GM23338 (cell line): ENCODE measurements at places on chromosomes 7 and 10. TPM values are rescaled to one million over a fixed set of nuclear protein-coding genes. Genes with fewer than 3 reads are reported as not detected.
A peak's percentile ranks its signal among the peaks of the same experiment; 100 is the strongest.

Gene CYP17A1
- not detected in 2 replicates for total RNA-seq

Gene TMEM229A
- 0.16 and 0.80 TPM in 2 replicates for total RNA-seq

Gene CAMK2B
- total RNA-seq = not detected in 2 replicates

Gene CREM
- total RNA-seq = 40.9 and 68.9 TPM in 2 replicates

DNA sequence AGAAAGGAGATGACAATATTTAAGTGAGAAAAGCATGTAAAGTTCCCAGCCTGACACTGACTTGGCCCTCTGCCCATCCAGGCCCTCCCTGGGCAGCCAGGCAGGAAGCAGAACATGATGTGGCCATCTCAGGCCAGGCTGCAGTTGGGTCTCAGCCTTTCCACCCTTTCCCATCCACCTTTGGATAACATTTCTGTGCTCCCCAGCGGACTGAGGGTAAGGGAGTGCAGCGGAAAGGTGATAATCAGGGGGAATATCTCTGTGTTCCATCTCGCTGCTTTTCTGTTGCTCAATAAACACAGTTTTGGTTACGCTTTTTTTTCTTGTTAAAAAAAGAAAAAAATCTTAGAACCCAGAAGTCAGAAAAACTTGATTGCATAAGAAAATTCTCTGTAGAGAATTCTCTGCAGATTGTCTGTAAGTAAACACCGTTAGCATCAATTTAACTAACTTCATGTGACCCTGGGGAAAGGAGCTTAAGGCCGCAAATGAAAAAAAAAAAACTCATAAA lies 37.2 kb upstream of the TARP start:
- DNase-seq = no peak
- H3K4me1 ChIP-seq = peaks cover 7% of the 10 kb centered on the region
- H3K27me3 ChIP-seq = no peaks in the 10 kb centered on the region
- no peaks in the 10 kb centered on the region for H3K36me3 ChIP-seq
- H3K27ac ChIP-seq = no peak overlapping the region

GRCh38 chr7:37391791-37392672 lies 56.6 kb downstream of the ELMO1 start:
- H3K4me3 ChIP-seq = no peak overlapping the region
- no peaks in the 10 kb centered on the region for H3K27me3 ChIP-seq
- H3K36me3 ChIP-seq = no peaks in the 10 kb centered on the region
- H3K27ac ChIP-seq = no peak overlapping the region
- H3K4me1 ChIP-seq = peaks cover 22% of the 10 kb centered on the region

DNA sequence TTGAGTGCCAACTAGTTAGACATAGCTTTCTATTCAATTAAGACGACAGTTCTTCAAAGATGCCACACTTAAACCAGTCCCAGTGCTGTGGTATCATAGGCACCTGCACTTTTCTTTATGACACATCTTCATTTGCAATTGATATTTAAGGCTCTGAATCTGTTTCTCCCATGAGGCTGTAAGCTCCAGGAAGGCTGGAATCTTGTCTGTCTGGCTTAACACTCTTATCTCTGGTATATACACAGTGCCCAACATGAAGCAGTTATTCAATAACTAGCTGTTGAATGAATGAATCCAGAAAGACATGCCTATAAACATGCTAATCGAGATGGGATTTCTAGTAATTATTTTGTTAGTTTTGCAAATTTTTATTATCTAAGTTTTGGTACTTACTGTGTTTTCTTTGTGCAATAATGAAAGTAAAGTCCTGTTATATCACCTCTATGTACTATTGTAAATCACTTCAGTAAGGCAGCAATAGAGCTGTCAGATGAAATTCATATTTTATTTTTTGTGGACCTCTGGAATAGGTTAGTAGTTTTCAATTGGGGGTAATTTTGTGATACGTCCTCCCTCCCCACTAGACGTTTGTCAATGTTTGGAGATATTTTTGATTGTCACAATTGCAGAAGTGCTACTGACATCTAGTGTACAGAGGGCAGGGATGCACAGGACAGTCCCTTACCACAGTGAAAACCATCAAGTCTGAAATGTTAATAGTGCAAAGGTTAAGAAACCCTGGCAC lies 51.3 kb upstream of the STEAP4 start:
- H3K4me1 ChIP-seq = 0 out of 2 replicates have a peak, but pooled peaks cover 1% of the 10 kb centered on the region
- H3K27ac ChIP-seq = no peak overlapping the region
- DNase-seq = no peak
- H3K27me3 ChIP-seq = no peaks in the 10 kb centered on the region
- no peak overlapping the region for H3K4me3 ChIP-seq
- H3K36me3 ChIP-seq = no peaks in the 10 kb centered on the region

- H3K4me1 ChIP-seq = peaks cover 26% of the 10 kb centered on the region
- no peak for DNase-seq
- no peaks in the 10 kb centered on the region for H3K36me3 ChIP-seq
- peak overlapping the region; percentile 85 for H3K4me3 ChIP-seq
These were observed 688 bp downstream of the ORAI2 start for GRCh38 chr7:102434039-102434486.

- peak overlapping the region; percentile 56 for H3K4me3 ChIP-seq
- H3K4me1 ChIP-seq = peaks cover 24% of the 10 kb centered on the region
- H3K27ac ChIP-seq = no peak overlapping the region
- peaks cover 93% of the 10 kb centered on the region for H3K27me3 ChIP-seq
- DNase-seq = peak; percentile 96
These were observed 14.5 kb downstream of the LBX1 start for GRCh38 chr10:101214446-101215396.

DNA sequence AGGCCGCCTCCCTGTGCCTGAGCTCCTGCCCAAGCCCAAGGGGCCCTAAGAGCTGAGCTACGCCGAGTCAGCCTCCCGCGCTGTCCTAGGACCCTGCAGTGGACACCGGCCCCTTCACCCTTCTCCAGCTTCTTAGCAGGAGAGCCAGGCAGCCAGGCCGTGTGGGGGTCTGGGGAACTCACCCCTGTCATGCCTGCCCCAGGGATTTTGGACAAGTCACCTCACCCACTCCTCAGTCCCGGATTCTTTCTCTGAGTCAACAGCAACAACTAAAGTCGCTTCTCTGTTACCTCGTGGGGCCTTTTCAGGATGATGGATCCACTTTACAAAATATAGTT lies 79.3 kb downstream of the MKI67 start:
- no peak for DNase-seq
- H3K36me3 ChIP-seq = no peaks in the 10 kb centered on the region
- H3K4me1 ChIP-seq = no peaks in the 10 kb centered on the region
- no peaks in the 10 kb centered on the region for H3K27me3 ChIP-seq
- no peak overlapping the region for H3K4me3 ChIP-seq

- no peak for DNase-seq
- no peaks in the 10 kb centered on the region for H3K36me3 ChIP-seq
- no peaks in the 10 kb centered on the region for H3K4me1 ChIP-seq
- no peaks in the 10 kb centered on the region for H3K27me3 ChIP-seq
- no peak overlapping the region for H3K4me3 ChIP-seq
These were observed 28.4 kb upstream of the FAM204A start for GRCh38 chr10:118370499-118370898.

GRCh38 chr10:101061624-101062231 lies at the start of gene KAZALD1:
Gene KAZALD1 (plus strand): TSS chr10:101061989. CDS start chr10:101062593, 604 bp downstream.
- no peaks in the 10 kb centered on the region for H3K36me3 ChIP-seq
- peak; percentile 79 for DNase-seq
- H3K27ac ChIP-seq = peak within 1 kb of the TSS; percentile 88; the same call in 1 of the 2 replicates
- peak within 1 kb of the TSS; percentile 87 for H3K4me3 ChIP-seq
- peaks cover 37% of the 10 kb centered on the region for H3K4me1 ChIP-seq

DNA sequence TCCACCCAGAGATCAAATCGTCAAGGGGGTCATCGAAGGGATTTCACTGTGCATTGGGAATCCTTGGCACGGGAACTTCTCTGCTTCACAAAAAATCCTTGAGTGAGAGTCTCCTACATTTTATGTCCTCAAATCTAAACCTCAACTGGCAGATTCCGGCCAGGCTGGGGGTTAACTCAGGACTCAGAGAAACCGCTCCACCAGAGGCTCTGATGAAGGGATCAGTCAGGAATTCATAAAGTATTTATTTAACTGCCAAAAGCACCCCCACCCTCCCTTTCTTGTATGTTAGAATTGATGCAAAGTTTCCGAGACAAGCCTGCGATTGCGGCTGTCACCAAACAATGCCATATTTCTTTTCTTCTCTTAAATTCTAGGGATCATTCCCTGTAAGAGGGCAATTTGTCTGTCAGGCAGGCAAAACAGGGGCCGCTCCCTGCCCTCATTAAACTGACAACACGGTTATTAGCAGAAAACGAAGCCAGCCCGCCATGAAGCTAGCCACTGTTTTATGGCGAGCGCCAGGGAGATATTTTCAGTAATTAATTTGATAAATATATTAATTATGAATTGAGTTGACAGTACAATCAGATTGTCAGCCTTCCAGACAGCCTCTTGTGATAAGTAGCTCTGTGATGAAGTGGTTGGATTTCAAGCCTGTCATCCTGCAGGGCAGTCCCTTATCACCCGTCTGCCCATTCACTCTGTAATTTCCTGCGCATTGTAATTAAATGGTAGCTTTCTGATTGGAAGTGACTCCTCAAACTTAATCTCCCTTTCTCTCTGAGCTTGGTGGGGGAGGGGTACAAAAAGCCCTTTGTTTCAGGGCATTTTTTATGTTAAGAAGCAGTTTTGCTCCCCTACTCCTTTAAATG lies 153.0 kb upstream of the GPR26 start:
- H3K4me3 ChIP-seq = no peak overlapping the region
- H3K4me1 ChIP-seq = peaks cover 21% of the 10 kb centered on the region
- H3K36me3 ChIP-seq = no peaks in the 10 kb centered on the region
- no peak overlapping the region for H3K27ac ChIP-seq

DNA sequence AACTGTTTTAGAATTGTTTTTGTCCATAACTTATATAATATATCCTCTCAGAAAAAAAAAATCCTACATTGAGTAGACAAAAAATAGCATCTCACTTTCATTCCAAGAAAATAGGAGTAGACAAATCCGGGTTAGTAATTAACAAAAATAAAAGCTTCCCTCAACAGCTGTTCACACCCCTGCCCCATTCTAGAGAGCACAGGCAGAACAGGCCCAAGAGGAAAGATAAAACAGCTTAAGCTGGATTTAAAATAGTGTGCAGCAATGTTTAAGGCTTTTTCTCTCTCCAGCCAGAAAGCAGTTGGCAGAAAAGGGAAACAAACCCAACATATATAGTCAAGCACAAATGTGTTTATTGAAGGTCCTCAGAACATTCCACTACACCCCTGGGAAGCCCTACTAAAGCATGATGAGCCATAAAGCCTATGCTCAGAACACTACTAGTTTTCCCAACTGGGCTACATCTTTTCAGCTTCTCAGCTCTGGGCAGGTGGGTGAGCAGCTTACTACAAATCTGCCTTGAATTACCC lies 189.9 kb downstream of the MTERF1 start:
- H3K27ac ChIP-seq = no peak overlapping the region
- no peaks in the 10 kb centered on the region for H3K36me3 ChIP-seq

DNA sequence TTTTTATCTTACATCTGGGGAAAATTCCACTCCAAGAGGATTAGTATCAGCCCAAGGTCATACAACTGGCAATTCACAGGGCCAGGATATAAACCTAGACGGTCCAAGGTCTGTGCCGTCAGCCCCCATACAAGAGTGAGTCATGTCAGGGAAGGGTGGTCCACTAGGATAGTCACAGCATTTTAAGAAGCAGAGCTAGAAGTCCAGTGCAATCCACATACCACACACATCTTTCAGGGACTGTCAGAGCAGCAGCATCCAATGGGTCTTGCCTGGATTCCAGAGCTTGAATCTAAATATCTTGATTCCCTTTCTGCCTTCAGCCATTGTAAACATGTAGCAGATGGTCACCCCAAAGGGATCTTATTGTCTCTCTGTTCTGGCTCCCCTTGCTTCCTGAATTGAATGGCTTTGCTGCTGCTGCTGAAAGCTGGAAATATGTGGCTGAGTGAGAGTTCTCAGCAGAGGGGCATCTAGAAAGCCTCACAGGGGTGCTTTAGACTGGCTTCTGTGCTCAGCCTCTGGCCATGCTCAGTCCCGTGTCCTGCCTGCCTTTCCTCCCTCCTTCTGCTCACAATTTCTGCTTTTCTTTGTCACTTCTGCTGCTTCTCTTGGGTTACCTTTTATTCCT lies 9.9 kb upstream of the OR6V1 start:
- DNase-seq = peak; percentile 15
- no peak overlapping the region for H3K4me3 ChIP-seq
- H3K27me3 ChIP-seq = no peaks in the 10 kb centered on the region
- H3K4me1 ChIP-seq = no peaks in the 10 kb centered on the region
- no peaks in the 10 kb centered on the region for H3K36me3 ChIP-seq
